CD8-positive, alpha-beta T cell (primary cell): ENCODE measurements at places on chromosomes 5 and 9. TPM values are rescaled to one million over a fixed set of nuclear protein-coding genes. Genes with fewer than 3 reads are reported as not detected.
A peak's percentile ranks its signal among the peaks of the same experiment; 100 is the strongest.

GRCh38 chr9:69097923-69098593, 62.5 kb downstream of the FXN start:
- DNase-seq: no peak

GRCh38 chr5:88997937-88998336, 115.0 kb upstream of the MEF2C start:
- DNase-seq: no peak

DNA sequence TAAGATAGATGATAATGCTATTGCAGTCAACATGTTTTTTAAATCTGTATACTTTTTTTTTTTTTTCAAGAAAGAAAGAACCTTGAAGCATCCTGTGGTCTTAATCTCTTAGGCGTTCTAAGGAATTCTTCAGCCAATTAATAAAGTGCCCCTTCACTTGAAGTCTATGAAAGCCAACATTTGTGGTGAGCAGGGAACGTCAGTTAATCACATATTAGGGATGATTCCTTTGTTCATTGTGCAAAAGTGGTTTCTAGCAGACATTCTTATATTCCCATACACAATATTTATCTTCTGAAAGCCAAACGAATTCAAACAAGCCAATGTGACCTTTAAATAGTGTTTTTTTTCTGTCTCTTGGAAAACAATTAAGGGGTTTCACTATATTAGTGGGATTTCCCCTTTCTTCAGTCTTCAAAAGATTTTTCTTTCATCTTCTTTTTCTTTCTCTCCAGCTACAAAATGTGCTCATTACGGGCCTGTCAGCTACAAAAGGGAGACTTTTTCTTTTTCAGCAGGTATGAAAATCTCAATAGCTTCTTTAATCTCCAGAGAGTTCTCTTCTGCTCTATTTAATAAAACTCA, 40.1 kb downstream of the TMEM167A start:
- no peak for DNase-seq

CARTPT gene
- not detected for total RNA-seq

PCDHB4 gene
- total RNA-seq: not detected

GRCh38 chr9:134057751-134058701, 9.8 kb downstream of the BRD3 start:
- peak; percentile 4 for DNase-seq

- DNase-seq: no peak
Measured at GRCh38 chr9:7606591-7606990, 193.0 kb downstream of the DMAC1 start.

- no peak for DNase-seq
Measured at GRCh38 chr5:66987126-66987525, 209.5 kb downstream of the CD180 start.

GRCh38 chr9:38064842-38065368, 4.1 kb downstream of the SHB start:
- no peak for DNase-seq

PRPF4 gene
- total RNA-seq: 24.8 TPM

DNA sequence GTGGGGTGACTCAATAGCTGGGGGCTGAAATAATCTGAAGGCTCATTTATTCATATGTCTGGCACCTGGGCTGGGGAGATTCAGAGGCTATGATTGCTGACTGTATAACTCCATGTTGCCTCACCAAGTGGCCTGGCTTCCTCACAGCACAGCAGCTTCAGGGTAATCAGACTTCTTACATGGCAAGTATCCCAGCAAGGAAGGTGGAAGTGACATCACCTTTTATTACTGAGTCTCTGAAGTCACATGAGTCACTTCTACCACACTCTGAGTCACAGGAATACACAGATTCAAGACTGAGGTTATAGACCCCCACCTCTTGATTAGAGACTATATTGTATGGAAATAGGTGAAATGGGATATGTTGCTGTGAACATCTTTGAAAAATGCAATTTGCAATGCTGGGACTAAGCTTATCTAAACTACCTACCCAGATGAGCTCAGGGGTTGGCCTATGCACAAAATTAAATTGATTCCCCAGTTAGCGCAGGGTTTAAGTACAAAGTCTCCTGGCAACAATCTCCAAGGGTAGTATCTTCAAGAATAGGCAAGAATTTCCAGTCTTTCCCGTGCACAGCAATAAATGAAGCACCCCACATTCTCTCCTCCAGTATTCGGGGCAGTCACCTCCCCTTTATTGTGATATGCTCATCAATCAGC, 553.1 kb downstream of the LRRC70 start:
- no peak for DNase-seq

GRCh38 chr5:77778881-77779438, 2.8 kb upstream of the TBCA start:
- no peak for DNase-seq

DNA sequence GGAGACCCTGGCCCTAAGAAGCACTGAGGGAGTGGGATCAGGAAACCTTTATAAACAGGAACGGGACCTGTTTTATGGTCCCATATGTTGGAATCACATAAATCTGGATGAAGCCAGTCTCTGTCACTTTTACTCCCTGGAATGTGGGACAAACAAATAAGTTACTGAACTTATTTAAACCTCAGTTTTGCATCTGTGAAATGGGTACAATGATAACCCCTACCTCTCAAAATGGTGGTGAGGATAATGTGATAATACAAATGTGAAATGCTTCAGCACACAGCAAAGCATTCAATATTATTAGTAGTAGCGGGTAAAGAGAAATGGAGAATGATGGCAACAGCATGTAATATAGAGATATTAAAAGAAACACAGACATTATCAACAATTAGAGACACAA, 298.9 kb downstream of the ZSWIM6 start:
- no peak for DNase-seq

- no peak for DNase-seq
Measured at GRCh38 chr5:135442431-135443160, 4.6 kb downstream of the DCANP1 start.

CTXN3 gene
- total RNA-seq: not detected

DNA sequence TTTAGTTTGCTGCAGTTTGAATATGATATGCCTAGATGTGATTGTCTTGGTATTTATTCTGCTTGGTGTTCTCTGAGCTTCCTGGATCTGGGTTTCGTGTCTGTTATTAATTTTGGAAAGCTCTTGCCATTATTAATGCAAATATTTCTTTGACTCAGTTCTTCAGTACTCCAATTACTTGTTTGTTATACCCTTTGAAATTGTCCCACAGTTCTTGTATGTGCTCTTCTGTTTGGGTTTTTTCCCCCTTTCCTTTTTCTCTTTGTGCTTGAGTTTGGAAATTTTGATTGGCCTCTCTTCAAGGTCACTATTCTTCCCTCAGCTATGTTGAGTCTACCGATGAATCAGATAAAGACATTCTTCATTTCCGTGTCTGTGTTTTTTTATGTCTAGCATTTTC, 96.6 kb upstream of the CKMT2 start:
- no peak for DNase-seq

SLC6A18 gene
- not detected for total RNA-seq

GRCh38 chr9:112863214-112863613, 27.5 kb downstream of the SLC46A2 start:
- DNase-seq: no peak

- no peak for DNase-seq
Measured at GRCh38 chr5:14450742-14451141, 130.8 kb upstream of the OTULINL start.
